ENCODE measurements at places on chromosomes 4 and X.

- DNase-seq, result no peak
These were observed 9.3 kb downstream of the DMP1 start for GRCh38 chr4:87659247-87659931.

- DNase-seq, result no peak
These were observed 3.4 kb downstream of the CPLX1 start for GRCh38 chr4:822361-823175.

DNA sequence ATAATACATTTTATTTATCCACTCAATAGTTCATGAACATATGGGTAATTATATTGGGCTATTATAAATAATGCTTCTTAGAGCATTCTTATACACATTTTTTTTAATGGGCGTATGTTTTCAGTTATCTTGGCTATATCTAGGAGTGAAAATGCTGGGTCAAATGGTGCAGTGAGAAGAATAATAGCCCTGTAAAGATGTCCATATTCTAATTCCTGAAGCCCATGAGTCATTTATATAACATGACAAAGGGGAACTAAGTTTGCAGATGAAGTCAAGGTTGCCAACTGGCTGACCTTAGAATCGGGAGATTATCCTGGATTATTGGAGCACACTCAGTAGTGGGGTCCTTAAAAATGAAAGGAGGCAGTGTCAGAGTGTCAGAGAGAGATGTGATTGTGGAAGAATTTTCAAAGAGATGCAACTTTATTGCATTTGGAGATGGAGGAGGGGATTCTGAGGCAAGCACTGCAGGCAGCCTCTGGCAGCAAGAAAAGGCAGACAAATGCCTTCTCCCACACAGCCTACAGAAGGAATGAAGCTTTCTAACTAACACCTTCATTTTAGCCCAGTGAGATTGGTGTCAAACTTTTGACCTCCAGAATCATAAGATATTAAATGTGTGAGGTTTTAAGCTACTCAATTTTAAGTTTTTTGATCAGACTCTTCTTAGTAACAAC lies 106.1 kb upstream of the HS3ST1 start:
- DNase-seq, result no peak

DNA sequence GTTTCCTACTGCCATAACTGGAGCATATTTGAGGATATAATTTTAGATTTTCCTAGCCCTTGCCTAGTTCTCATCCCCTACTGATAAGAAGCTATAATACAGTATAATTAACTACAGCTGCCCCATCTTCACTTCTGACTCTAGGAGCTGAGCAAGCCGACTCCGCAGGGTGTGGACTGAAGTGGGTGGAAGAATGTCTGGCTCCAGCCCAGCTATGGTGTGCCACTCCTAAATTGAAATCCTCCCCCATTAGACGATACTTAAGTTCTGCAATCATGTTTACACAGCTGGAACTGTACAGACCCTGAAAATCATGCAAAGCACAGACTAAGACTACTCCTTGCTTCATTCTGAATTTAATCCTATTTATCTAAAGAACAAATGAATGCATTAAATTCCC lies 93.1 kb downstream of the PCDH19 start:
- DNase-seq, result no peak

GRCh38 chr4:88754796-88755195 lies 57.2 kb upstream of the NAP1L5 start:
- no peak for DNase-seq

Measured in stimulated activated CD4-positive, alpha-beta T cell treated with anti-CD3 and anti-CD28 coated beads, Interleukin-12 subunit alpha, Interleukin-12 subunit beta, amount 100 ng/mL, for 24 hours (primary cell).